Stimulated activated naive CD8-positive, alpha-beta T cell treated with anti-CD3 and anti-CD28 coated beads, Interleukin-15, amount 100 ng/mL, for 72 hours (primary cell): ENCODE measurements at places on chromosomes 5 and 9.

DNA sequence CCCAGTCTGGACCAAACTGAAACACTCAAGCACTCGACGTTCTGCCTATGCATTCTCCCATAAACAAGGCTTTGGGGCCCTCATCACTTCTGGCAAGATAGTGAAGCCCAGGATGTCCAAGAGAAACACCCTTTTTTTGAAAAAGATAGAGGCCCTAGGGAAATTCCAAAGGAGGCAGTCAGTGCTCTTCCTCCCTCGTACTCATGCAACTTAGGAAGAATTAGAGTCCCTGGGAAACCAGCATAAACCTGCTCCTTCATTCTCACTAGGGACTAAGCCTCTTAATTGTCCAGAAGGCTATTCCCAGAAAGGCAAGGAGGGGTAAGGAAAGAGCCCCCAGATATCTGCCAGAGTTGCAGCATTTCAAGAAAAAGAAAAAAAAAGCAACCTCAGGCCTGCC lies 7.8 kb upstream of the RUSC2 start:
- DNase-seq: no peak

DNA sequence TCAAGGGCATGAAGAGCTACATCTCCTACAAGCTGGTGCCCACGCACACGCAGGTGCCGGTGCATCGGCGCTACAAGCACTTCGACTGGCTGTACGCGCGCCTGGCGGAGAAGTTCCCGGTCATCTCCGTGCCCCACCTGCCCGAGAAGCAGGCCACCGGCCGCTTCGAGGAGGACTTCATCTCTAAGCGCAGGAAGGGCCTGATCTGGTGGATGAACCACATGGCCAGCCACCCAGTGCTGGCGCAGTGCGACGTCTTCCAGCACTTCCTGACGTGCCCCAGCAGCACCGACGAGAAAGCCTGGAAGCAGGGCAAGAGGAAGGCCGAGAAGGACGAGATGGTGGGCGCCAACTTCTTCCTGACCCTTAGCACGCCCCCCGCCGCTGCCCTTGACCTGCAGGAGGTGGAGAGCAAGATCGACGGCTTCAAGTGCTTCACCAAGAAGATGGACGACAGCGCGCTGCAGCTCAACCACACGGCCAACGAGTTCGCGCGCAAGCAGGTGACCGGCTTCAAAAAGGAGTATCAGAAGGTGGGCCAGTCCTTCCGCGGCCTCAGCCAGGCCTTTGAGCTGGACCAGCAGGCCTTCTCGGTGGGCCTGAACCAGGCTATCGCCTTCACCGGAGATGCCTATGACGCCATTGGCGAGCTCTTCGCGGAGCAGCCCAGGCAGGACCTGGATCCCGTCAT lies 1.4 kb downstream of the SNX18 start:
- no peak for DNase-seq

DNA sequence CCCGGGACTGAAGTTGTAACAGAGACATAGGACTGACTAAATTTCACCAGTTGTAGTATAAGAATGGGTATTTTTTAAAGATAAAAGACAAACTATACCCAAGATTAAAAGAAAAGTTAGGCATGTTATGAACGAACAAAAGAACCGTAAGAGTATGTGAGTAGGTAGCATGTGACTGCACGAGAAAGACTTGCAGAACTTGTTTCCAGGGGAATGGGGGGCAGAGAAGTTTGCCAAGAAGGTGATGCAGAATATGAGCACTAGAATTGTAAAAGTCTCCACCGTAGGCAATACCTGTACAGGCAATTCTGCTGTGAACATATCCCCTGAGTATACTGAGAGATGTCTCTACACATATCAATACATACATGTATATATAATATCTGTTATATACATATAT lies 614.7 kb downstream of the PRELID2 start:
- no peak for DNase-seq

- DNase-seq: no peak
These were observed 52.3 kb upstream of the ICE1 start for GRCh38 chr5:5370059-5370774.

GRCh38 chr9:113898596-113898995 lies 22.5 kb downstream of the ZNF618 start:
- no peak for DNase-seq

- DNase-seq: no peak
These were observed 9.8 kb upstream of the CPLX2 start for GRCh38 chr5:175861337-175862130.

DNA sequence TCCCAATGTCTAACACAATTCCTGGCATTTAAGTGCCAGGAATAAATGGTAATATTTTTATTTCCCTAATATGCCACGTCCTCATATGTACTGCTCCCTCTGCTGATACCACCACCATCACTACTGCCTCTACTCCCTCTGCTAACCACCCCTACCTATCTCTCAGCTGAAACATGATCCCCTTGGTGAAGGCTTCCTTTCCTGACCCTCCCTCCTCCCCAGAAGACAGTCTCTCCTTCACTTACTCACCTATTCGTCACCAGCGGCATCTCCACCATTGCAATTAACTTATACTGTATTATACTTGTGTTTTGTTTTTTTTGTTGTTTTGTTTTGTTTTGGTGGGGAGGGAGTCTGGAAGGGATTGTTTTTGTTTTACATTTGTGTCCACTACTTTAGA lies 4.8 kb downstream of the DENND1A start:
- DNase-seq: no peak

DNA sequence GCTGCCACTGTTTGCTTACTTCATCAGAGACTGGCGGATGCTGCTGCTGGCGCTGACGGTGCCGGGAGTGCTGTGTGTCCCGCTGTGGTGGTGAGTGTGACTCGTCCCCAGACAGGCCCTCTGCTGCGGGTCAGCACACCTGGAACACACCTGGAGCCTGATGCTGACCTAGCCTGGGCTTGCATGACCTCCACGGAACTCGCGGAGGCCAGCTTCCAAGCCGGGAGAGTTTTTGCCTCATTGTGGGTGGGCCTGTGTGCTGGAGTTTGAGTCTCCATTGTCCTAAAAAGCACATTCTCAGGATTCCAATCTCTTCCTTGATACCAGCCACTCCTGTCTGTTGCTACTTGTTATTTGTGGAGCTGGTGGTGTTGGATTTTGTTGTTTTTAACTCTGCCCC lies 28.1 kb downstream of the SLC22A4 start:
- DNase-seq: no peak

- DNase-seq: no peak
These were observed 53.4 kb downstream of the ROR2 start for GRCh38 chr9:91896513-91897121.

GRCh38 chr9:12878351-12878978 lies 103.6 kb downstream of the LURAP1L start:
- DNase-seq: no peak

GRCh38 chr9:34656992-34657391 lies 5.0 kb downstream of the IL11RA start:
- DNase-seq: no peak

GRCh38 chr5:72386639-72387038 lies 66.5 kb downstream of the PTCD2 start:
- DNase-seq: no peak

DNA sequence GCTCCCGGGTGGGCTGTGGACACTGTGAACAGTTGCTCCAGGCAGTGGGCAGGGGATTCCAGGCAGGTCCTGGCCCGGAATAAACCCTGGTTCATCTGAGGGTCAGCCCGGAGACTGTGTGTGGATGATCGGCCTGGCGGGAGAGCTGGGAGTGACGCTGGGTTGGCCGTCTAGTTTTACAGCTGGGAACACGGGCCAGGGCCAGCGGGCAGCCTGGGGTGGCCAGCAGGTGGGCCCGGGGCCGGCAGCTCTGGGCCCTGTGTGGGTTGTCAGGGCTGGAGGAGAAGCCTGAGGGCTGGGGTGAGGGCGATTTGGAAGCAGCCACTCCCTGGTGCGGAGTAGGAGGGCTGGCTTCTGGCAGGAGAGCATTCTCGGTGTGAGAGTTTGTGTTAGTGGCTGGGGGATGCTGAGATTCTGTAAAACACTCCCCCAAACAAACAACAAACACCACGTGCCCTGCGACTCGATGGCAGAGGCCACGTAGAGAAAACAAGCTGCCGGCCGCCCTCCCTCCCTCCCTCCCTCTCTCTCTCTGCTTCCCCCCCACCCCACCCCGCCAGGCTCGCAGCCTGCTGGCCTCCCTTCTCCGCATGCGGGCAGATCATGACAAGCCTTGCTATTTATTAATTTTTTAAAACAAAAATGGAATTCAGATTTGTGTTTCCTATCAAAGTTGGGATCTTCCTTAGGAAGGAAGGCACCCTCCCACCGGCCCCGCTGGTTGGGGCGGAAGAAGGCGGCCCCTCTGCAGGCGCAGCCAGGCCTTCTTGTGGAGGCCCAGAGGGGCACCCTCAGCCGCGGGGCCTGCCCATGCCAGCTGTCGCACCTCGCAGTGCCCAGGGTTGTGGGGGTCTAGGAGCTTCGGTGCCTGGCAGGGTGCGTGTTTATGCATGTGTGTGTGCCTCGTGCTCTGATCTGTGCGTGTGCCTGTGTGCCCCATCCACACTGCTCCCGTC lies 49.5 kb downstream of the RXRA start:
- DNase-seq: no peak

- no peak for DNase-seq
These were observed 118.6 kb downstream of the ARRDC3 start for GRCh38 chr5:91264311-91265051.

DNA sequence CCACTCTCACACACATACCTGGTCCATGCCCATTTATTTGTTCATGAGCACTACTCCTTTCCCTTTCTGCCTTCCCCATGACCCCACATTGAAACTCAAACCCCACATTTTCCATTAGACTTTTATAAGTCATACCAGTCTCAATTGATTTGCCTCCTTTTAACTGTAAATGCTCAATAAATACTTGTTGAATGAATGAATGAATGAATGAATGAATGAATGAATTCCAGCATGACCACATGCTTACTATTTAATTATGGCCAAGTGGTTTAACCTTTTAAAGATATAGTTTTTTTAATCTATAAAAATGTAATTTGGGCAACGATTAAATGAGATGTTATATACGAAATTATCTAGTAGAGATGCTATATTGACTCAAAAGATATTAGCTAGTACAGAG lies 54.1 kb upstream of the GRAMD2B start:
- DNase-seq: no peak

GRCh38 chr9:118366228-118366627 lies 662.0 kb downstream of the TLR4 start:
- DNase-seq: no peak

DNA sequence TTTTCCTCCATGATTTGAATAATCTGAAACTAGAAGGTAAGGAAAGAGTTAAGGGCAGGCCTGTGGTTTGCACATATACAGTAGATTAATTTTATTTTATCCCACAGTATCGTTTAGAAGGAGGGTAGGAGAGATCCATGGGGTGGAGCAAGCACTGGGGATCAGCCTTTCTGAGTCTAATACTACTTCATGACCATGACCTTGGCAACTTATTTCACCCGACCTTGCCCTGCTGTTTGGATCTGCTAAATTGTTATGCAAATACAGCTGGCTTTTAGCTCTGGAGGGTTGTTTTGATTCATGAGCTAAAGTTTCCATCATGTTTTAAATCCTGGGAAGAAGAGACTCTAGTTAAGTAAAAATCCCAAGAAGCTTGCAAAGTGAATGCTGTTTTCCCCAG lies 864 bp upstream of the GRIN3A start:
- no peak for DNase-seq

DNA sequence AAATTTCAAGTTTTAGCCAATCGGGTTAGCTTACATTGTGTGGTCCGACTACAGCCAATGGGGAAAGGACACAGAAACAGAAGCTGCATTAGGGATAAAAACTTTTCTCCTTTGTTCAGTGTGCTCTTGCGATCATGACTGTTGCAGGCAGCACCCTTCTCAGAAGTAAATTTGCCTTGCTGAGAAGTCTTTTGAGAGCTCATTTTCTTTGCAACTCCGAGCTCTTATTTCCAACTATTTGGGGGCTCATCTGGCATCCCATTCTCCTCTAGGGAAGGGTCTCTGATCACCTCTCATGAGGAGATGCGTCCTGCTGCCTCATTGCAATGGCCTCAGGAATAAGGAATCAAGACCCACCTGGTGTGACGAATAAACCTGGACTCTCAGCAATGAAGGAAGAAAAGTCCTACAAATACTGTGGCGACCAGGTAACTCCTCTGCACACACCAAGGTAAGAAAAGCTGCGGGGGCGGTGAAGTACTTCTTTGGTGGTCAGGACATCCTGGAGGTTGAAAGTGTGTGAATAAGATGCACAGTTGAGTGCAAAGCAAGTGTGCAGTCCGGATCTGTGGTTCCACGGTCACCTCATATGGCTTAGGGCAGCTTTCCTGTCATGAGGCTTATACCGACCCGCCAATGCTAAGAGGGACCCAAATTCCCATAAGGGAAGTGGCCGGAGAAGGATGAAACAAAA lies 20.4 kb downstream of the CNOT8 start:
- DNase-seq: no peak

DNA sequence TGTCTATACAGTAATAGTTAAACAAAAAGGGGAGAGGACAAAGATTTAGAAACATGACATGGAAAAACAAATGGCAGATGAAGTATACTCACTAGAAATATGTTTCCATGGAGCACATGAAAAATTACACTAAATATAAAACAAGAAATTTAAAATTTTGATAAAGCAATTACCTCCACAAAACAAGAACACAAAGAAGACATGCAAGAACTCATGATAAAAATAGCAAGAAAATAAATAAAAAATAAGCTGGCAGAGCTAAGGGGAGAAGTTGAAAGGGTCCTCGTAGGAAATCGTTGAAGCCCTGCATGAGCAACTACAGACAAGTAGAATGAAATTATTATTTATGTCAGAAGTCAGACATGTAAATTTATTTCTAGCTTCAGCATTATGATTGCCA lies 22.6 kb upstream of the TMEM171 start:
- no peak for DNase-seq
